ENCODE measurements at places on chromosomes 1 and 21.

- peak; percentile 74 for DNase-seq
Observed at GRCh38 chr1:84433258-84434080, 35.2 kb downstream of the DNASE2B start.

- no peak for DNase-seq
Observed at GRCh38 chr1:24899581-24900485, 30.2 kb downstream of the RUNX3 start.

GRCh38 chr1:237975376-237975775, 84.7 kb upstream of the ZP4 start:
- no peak for DNase-seq

DNA sequence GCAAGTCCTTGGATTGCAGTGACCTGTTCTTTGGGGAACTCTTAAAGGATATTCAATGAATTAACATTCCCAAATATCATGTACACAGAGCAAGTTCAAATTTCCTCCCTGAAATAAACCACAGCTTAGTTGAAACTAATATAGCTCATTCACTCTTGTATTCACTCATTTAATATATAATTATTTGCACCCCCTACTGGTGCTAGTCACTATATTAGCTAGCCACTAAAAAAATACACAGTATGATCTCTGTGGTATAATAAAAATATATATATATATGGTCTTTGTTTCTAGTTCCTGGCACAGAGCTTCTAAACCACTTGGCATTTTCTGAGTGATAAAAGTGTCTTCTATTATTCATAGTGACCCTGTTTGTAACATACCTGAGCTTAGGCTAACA, 177.3 kb upstream of the LYPLAL1 start:
- DNase-seq, result peak; percentile 5

DNA sequence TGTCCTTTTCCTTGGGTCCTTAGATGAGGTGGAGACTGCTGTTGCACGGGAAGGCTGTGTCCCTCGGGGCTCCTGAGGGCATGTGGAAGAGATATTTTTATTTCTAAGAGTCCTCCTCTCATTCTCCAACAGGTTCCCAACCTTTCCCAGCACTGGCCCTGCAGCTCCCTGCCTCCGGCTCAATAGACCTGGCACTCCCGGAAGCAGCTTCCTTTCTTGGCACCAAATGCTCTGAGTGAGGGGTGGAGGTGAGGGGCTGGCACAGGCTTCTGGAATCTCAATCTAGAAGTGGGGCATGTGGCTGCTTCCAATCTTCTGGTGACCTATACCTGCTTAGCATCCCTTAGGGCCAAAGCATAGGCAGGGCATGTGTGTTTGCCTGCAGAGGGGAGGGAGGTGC, 4.5 kb downstream of the ETV3L start:
- DNase-seq, result no peak

DNA sequence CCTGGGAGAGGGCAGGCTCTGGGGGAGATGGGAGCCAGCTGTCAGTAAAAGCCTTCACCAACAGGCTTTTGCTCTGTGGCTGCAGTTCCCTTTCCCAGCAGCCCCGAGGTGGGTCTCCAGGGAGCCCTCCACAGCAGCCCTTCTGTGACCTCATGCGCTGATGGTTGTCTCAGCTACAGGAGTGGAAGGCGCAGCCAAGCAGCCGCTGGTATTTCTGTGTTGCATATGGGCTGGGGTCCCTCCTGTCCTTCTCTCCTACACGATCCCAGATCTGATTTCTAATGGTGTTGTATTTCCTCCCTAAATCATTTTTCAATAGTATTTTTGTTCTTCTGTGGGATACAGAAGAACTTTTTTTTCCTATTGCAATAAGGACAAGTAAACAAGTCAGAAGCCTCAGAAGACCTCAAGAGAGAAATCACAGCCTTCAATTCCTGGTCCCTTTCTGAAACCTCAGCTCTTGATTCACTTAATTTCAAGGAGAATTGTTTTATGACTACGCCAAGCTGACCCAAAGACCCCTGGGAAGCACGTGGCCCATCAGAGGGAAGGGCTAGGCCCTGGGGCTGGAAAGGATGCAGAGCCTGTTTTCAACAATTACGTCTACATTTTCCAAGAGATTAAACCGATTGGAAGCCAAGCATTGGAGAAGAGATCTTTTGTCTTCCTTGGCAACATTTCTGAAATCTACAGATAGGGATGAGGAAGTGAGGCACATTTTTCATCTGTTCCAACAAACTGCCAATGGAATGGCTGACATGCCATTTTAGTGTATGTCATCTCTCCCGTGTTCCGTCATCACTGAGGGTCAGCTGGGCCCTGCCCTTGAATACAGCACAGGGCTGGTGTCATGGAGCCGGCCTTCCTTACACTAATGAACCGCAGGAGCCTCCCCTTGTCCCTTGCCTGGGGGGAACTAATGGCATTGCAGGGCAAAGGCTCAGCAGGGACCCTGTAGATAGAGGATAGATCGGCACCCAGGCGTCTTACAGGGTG, 42.0 kb upstream of the SCCPDH start:
- peak; percentile 27 for DNase-seq

DNA sequence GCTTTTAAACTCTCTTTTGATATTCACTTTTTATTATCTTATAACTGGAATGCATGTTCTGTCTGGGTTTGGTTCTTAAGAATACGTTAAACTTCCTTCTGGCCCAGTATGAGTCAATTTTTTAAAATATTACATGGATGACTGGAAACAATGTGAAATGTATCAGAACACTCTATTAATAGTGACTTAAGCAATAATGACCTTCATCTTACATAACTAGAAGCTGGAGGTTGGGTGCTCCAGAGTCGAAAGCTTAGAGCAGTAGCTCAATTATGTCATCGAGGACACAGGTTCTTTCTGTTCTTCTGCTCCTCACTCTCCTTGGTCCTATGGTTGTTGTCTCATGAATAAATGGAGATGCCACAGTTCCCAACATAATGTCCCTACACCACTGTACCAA, 91.6 kb upstream of the FOXD3 start:
- no peak for DNase-seq

GRCh38 chr1:15948595-15949452, 27.1 kb downstream of the ZBTB17 start:
- peak; percentile 98 for DNase-seq

DNA sequence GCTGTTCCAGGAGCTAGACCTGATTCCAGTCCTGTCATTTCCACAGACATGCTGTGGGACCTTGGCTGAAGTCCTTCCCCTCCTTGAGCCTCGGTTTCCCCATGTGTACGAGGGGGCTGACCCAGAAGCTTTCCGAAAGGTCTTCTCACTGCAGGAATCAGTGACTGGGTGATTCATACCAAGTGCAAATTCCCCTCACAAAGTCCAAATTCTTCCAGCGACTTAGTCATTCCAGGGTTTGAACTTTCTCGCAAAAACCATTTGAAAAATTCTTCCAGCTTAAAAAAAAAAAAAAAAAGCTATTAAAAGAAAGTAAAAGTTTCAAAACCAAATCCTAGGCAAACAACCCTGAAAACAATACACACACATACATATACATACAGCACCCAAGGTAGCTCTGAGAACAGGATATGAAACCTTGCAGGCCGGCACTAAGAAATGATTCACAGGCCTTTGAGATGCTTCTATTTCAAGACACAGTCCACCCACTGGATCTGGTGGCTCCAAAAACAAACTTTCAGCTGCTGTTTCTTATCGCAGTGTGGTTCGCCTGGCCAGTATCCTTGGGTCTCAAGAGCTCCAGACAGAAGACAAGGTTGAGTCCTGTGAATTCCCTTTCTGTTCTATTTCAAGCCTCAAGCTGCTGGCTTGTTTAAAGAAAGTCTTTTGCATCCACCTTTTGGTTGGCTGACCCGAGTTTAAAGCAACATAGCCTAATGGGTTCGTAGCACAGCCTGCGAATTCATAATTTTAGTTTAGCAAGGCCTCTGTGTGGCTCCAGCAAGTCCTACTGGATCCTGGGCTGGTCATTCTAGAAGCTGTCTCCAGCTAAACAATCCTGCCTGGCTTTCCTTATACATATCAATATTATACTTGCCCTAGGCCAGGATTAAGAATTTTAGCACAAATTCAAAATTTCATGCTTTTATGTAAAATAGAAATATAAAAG, 18.0 kb upstream of the ID3 start:
- DNase-seq, result peak; percentile 96

GRCh38 chr21:46465651-46466050, 7.0 kb downstream of the DIP2A start:
- DNase-seq, result no peak

DNA sequence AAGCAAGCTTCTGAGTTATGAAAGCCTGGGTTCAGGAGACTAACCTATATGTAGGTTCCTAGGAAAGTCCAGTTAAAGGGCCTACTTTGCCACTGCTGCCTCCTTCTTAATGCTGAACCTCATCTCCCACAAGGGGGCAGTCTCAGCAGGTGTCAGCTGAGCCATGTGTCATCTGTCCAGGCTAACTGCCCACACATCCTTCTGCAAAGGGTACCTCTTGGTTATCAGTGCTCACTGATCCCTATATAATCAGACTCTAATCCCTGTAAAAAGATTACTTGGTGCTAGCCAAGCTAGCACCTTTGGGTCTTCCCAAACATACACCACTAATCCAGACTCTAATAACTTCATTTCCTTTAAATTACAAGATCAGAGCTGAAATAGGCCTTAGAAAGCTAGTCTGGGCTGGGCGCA, 9.0 kb downstream of the PRDX1 start:
- peak; percentile 75 for DNase-seq

- DNase-seq, result no peak
Observed at GRCh38 chr1:155005076-155006011, 2.7 kb downstream of the ZBTB7B start.

DNA sequence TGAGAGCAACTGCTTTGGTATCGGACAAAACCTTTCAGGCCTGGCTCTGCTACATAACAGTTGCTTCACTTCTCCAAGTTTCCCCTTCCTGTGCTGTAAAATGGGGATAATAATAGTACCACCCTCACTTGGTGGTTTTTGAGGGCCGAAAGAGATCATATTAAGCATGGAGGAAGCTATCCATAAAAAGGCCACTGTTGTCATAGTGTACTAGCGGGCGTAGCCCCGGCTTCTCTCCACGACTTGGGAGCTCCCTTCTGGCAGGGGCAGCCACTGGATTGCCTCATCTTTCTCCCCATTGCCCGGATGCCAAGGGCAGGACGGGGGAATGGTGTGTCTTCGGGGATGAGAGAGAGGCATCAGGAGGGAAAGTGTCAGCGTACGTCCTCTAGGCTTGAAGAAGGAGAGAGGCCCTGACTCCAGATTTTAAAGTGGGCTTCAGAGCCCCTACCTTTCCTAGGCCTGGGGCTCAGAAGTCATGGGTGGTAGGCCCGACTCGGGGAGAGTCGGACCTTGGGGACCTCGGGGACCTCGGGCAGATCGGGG, 548 bp upstream of the MFSD2A start:
- DNase-seq, result no peak

- DNase-seq, result no peak
Observed at GRCh38 chr1:94434365-94435045, 16.3 kb downstream of the ABCD3 start.

GRCh38 chr1:15154480-15155036, 1.0 kb downstream of the TMEM51 start:
- DNase-seq, result peak; percentile 12

GRCh38 chr1:115796897-115797296, 28.4 kb upstream of the CASQ2 start:
- no peak for DNase-seq

DNA sequence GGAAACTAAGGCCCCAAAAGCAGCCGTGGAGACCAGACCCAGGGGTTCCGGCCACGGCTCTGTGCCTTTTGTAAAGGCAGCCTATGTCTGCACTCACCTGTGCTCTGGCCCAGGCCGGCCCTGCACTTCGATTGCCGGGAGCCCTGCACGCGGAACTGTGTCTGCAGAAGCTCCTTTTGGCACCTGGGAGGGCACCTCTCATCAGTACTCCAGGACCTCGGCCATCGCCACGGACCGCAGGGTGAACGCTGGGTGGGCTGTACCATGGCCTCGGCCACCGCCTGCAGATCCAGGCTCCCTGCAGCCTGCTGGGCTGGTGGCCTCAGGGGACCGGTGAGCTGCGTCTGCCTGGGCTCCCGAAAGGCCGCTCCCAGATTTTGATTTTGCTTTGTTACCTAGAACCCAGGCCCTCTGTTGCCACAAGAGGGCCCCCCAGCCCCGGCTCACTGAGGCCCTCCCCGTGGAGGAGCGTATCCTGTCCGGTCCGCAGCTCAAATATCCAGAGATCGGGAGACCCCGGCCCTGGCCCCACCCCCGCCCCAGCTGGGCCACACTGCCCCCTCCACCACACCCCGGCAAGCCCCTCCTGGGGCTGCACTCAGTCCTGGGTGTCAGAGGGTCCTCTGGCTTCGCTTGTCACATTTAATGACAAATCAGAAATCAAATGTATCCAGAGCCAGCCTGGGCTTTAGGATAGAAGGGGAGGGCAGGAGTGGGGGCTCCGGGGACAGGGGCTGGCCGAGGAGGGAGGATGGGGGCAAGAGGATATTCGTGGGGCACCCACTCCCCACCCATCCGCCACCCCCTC, 60.2 kb upstream of the PDE9A start:
- DNase-seq, result peak; percentile 33

GRCh38 chr1:11923069-11923826, 3.0 kb downstream of the KIAA2013 start:
- DNase-seq, result no peak

GRCh38 chr1:48025076-48025475, 27.9 kb upstream of the TRABD2B start:
- DNase-seq, result no peak

- no peak for DNase-seq
Observed at GRCh38 chr1:183844806-183845205, 39.9 kb downstream of the RGL1 start.

DNA sequence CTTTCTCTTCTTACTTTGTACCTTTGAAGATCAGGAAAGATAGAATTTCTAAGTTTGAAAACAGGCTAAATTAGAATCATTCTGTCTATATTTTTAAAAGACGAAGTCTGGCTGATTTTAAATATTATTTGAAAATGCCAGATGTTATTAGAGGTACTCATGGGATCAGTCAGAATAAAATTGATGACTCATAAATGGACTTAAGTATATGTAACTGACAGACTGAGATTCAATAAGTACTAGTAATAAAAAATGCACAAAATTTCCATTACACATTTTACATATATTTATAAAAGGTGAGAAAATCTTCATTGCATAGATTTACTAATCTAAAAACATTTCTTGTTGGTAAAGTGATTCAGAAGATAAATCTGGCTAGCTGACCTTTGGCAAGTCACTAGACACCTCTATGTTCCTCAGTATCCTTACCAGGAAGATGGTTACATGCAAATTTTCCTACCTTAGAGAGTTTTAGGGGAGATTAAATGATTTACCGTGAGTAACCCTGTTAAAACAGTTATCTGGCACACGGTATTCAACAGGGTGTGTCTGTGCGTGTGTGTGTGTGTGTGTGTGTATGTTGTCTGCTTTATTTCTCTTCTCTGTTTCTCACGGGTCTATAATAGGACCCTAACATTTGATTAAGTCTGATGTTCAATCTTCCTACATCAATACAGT, 189.0 kb downstream of the RUNX1 start:
- DNase-seq, result no peak

Data from EH (cell line).